ENCODE measurements at places on chromosomes 7 and 10. TPM values are rescaled to one million over a fixed set of nuclear protein-coding genes. Genes with fewer than 3 reads are reported as not detected.

Gene CYP3A5
- total RNA-seq: not detected

Gene ANKIB1
- total RNA-seq: 50.9 TPM

Gene GRID2IP
- total RNA-seq: not detected

Gene LRWD1
- total RNA-seq: 15.8 TPM

Gene KNDC1
- 0.83 TPM for total RNA-seq

Gene PHYH
- total RNA-seq: 11.3 TPM

Gene MSMB
- total RNA-seq: not detected

Gene NKX1-2
- not detected for total RNA-seq

Gene CCT6A
- total RNA-seq: 99.7 TPM

Gene PNLIPRP1
- total RNA-seq: not detected

Gene TMEM236
- 0.05 TPM for total RNA-seq

Gene SLC26A5
- total RNA-seq: not detected

Gene TRIM50
- not detected for total RNA-seq

Gene ZEB1
- 38.9 TPM for total RNA-seq

Gene ZNF862
- 37.4 TPM for total RNA-seq

Gene NODAL
- total RNA-seq: 0.15 TPM

Gene PON3
- not detected for total RNA-seq

Gene HNRNPF
- total RNA-seq: 457 TPM

Gene HELLS
- total RNA-seq: 86.0 TPM

Gene MACC1
- total RNA-seq: not detected

Gene DMBT1
- total RNA-seq: not detected

Gene CADPS2
- total RNA-seq: not detected

Gene CAMK2B
- total RNA-seq: 0.10 TPM

Gene SUGCT
- total RNA-seq: 0.29 TPM

Gene TUBAL3
- total RNA-seq: not detected

Gene SPDYE8
- not detected for total RNA-seq

Gene NAT16
- total RNA-seq: not detected

Gene ZDHHC6
- total RNA-seq: 44.0 TPM

Gene ASIC3
- total RNA-seq: 5.3 TPM

Gene ASAH2
- total RNA-seq: 1.6 TPM

Gene RINT1
- 19.1 TPM for total RNA-seq

Gene ELN
- 1.1 TPM for total RNA-seq

Gene ADAM8
- 91.0 TPM for total RNA-seq

Gene LRRD1
- total RNA-seq: not detected

Gene ASZ1
- total RNA-seq: not detected
